ENCODE measurements at places on chromosomes 3 and 15.

DNA sequence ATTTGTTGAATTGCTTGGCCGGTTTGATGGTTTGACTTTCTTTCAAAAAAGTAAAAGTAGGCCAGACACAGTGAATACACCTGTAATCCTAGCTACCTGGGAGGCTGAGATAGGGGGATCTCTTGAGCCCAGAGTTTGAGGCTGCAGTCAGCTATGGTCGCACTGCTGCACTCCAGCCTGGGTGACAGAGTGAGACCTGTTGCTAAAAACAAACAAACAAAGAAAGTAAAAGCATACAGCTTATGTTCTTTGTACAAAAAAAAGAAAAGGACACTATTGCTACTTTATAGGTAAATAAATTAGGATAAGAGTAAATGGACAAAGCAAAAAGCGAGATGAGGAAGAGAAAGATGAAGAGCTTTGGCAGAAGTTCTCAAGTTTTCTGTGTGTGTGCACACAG, 13.9 kb upstream of the FEZF2 start:
- no peak for DNase-seq

- DNase-seq: no peak
Measured at GRCh38 chr3:60160111-60160821, 1091.0 kb downstream of the FHIT start.

- no peak for DNase-seq
Measured at GRCh38 chr3:62942227-62942626, 67.0 kb upstream of the CADPS start.

GRCh38 chr3:142910280-142910679, 21.4 kb upstream of the PCOLCE2 start:
- DNase-seq: no peak

DNA sequence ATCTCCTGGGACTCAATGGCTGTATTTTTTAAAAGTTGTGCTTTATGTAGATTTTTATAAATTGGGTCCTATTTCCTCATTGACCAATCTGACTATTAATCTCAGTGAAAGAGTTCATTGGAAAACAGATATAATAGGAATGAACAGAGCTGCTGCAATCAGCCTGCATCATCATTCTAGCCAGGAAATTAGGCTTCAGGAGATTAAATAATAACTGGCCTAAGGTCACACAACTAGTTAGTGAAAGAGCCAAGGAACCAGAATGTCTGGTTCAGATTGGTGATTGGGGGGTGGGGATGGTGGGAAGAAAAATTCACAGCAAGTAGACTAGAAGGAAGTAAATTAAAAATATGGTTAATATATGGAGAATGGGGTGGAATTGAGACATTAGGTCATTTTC, 180.9 kb upstream of the ROPN1 start:
- DNase-seq: no peak

GRCh38 chr15:38589502-38589901, 24.9 kb upstream of the RASGRP1 start:
- peak; percentile 2 for DNase-seq

DNA sequence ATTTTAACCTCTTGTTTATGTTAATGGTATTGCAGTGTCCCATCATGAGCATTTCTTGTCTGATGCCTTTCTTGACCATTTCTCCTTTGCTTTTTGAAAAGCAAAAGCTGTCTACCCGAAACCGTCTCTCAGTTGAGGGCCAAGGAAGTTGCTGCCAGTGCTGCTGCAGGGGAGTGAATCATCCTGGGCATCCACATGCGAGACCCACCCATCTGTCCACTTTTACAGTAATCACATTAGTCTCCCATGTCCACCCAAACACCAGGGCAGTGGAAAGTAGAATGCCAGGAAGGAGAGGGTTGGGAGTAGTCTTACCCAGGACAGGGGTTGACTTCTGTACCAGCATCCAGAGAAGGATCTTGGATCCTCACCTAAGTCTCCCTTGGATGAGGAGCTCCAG, 48.6 kb upstream of the TEX264 start:
- DNase-seq: no peak

DNA sequence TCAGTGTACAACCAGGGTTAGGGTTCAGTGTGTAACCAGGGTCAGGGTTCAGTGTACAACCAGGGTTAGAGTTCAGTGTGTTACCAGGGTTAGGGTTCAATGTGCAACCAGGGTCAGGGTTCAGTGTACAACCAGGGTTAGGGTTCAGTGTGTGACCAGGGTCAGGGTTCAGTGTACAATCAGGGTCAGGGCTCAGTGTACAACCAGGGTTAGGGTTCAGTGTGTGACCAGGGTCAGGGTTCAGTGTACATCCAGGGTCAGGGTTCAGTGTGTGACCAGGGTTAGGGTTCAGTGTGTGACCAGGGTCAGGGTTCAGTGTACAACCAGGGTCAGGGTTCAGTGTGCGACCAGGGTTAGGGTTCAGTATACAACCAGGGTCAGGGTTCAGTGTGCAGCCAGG, 33.3 kb downstream of the CYP11A1 start:
- no peak for DNase-seq

DNA sequence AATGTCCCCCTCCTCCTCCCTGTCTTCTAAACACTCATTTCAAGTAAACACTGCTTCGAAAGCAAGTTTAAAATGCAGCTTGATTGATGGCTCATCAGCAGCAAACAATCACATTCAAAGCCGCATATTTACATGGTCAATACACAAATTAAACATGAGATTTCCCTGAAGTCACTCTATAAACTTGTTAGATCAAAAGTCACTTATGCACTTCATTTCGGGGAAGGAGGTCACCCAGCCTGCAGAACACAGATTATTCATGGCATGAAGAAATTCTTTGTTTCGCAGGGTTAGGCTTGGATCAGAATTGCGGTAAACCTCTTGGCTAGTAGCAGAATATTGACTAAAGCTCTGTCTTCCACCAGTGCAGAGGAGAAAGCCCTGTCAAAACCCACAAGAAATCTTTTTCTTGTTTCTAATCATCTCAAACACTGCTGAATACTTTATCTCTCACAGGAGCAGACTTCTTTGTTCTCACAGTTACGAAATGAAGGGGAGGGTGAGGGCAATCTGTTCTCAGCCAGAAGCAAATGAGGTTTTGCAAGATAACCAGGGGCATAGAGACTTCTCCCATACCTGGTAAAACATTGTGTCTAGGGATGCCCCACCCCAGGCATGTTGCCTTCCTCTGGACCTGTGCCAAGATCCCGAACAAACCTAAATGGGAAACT, 133.3 kb upstream of the CHL1 start:
- no peak for DNase-seq

- DNase-seq: peak; percentile 66
Measured at GRCh38 chr15:55917881-55918296, 75.5 kb downstream of the NEDD4 start.

DNA sequence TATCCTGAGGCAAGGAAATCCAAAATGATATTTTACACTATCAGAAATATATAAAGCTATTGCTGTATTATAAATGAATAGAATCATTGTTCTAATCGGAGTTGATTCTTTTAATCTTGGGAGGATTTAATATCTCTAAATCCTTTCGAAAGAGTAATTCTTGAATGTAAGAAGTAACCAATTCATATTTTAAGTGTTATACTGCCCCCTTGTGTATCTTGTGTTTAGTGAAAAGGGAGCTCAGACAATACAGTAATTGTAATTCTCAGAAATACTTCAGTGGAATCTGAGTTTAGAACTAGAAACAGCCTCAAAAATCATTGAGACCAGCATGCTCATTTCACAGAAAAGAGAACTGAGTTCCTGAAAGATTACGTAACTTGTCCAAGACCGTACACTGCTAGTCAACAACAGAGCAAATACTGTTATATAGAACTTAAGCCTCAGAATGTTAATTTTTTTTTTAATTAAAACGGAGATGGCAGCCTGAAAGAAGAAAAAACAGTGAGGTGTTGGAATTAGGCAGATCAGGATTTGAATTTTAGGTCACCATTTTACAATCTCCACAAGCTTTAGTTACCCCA, 42.9 kb downstream of the PLCH1 start:
- peak; percentile 69 for DNase-seq

GRCh38 chr15:97037080-97037479, 706.6 kb downstream of the NR2F2 start:
- no peak for DNase-seq

- no peak for DNase-seq
Measured at GRCh38 chr15:49863431-49864224, 242.8 kb downstream of the DTWD1 start.

- no peak for DNase-seq
Measured at GRCh38 chr3:184636741-184637316, 75.0 kb downstream of the MAGEF1 start.

GRCh38 chr15:89555768-89556167, 19.5 kb upstream of the TICRR start:
- no peak for DNase-seq

- peak; percentile 20 for DNase-seq
Measured at GRCh38 chr15:80550908-80551260, 144.2 kb upstream of the ABHD17C start.

Data from ACHN (cell line).